Naive thymus-derived CD8-positive, alpha-beta T cell (primary cell): ENCODE measurements at places on chromosomes 4 and X. TPM values are rescaled to one million over a fixed set of nuclear protein-coding genes. Genes with fewer than 3 reads are reported as not detected.

The ADGRG4 gene
- not detected for total RNA-seq

The MAGEB17 gene
- total RNA-seq, result not detected

The SGMS2 gene
- not detected for total RNA-seq

The IDUA gene
- total RNA-seq, result 79.1 TPM

The PRR32 gene
- total RNA-seq, result not detected

The ARR3 gene
- total RNA-seq, result not detected

The ERCC6L gene
- total RNA-seq, result 0.22 TPM

The SH3RF1 gene
- total RNA-seq, result 0.16 TPM

The BRCC3 gene
- total RNA-seq, result 19.5 TPM

The KIF4A gene
- 0.08 TPM for total RNA-seq

The ZRSR2 gene
- total RNA-seq, result 24.9 TPM

- H3K27me3 ChIP-seq, result no peaks in the 10 kb centered on the region
- peak; percentile 56 for DNase-seq
Observed at GRCh38 chr4:2259541-2260343, 2.2 kb downstream of the MXD4 start.

DNA sequence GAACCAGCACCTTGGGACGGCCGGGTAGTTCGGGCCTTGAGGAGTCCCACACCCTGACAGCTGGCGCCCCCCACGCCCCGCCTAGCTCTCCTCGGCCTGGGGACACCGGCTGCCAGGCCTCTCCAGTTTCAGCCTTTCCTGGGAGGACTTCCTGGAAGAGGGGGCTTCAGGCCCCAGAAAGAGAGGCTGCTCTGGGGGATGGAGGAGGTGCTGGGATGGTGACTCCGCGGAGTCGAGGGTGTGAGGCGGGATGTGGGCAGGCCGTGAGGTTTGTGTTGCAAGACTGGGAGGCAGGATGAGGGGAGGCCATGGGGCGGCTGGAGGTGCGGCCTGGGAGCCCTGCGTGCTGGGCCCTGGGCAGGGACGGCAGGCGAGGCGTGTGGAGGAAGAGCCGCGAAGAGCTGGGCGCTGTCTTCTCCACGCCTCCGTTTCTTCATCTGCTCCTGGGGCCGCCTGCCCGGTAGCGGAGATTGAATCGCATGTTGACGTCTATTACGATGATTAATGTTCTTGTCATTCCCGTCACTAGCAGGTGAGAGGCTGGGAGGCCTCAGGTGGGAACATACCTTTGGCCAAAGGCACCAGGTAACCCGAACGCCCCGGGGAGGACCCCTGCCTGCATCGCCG lies 918 bp upstream of the FGFRL1 start:
- peak overlapping the region; percentile 96 for H3K27ac ChIP-seq
- peaks cover 20% of the 10 kb centered on the region for H3K4me1 ChIP-seq
- no peaks in the 10 kb centered on the region for H3K36me3 ChIP-seq
- peak overlapping the region; percentile 96 for H3K4me3 ChIP-seq

DNA sequence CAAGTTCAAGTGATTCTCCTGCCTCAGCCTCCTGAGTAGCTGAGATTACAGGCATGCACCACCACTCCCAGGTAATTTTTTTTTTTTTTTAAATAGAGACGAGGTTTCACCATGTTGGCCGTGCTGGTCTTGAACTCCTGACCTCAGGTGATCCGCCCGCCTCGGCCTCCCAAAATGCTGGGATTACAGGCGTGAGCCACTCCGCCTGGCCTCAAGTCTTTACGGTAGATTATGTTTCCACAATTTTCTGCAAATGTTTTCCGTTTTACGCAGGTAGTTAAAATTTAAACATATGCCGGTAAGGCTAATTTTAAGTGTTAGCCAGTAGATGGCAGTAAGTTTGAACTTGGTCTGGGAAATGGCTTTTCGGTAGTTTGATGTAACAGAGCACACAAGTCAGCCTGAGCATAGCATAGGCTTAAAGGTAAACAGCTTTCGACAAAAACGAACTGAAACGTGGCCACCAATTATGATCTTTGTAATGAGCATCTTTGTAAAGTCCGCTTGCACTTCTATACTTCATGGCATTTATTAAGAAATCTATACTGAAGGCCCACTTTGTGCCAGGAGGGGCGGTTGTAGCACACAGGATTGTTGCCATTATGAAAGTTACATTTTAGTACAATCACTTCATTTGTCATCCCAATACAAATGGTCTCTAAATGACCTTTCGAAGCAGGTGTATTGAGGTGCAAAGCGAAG lies 31.1 kb downstream of the CCKAR start:
- H3K36me3 ChIP-seq, result no peaks in the 10 kb centered on the region
- H3K27ac ChIP-seq, result no peak overlapping the region
- no peaks in the 10 kb centered on the region for H3K27me3 ChIP-seq
- peak overlapping the region; percentile 42 for H3K4me3 ChIP-seq

DNA sequence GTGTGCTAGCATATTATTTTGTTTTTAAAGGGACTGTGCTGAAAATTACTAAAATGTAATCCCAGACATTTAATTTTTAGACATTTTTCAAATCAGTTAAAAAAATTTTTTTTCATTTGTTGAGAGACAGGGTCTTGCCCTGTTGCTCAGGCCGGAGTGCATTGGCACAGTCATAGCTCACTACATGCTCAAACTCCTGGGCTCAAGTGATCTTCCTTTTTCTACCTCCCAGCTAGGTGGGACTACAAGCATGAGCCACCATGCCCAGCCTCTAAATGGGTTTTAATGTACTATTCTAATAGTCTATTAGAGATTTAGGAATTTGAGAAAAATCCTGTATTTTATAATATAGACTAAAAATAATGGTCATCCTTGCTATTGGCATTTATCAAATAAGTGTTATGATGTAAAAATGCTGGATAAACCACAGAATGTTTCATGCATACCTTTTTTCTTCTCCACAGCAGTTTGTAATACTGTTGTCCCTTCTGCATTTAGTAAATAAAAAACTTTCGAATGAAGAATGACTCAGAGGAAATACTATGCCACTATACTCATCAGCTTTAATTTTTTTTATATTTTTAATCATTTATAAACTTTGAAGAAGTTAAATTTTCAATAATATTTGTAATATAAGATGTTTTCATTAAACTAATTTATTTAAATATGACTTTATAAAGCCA lies 29.9 kb downstream of the CPEB2 start:
- H3K36me3 ChIP-seq, result peaks cover 23% of the 10 kb centered on the region
- no peak overlapping the region for H3K27ac ChIP-seq
- no peak overlapping the region for H3K4me3 ChIP-seq

DNA sequence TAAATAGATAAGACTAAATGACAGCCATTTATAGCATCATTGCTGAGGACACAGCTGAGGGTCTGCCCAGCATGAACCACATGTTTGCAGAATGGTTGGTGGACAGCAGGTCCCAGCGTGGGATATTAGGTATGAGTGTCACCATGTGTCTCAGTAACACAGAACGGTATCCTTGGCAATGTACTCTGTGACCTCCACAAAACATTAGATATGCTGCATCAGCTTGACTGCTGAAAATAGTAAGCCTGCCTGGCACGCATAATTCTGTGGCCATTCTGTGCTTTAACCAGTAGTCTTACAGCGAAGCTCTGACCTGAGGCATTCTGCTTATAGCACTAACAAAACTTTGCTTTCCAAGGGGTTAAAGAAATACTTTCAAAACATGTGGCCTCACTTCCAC lies 32.0 kb downstream of the LIMCH1 start:
- no peak overlapping the region for H3K27ac ChIP-seq
- no peaks in the 10 kb centered on the region for H3K4me1 ChIP-seq

- no peaks in the 10 kb centered on the region for H3K36me3 ChIP-seq
- H3K27ac ChIP-seq, result no peak overlapping the region
- H3K4me3 ChIP-seq, result no peak overlapping the region
Observed at GRCh38 chrX:96540111-96540631, 144.5 kb upstream of the DIAPH2 start.

DNA sequence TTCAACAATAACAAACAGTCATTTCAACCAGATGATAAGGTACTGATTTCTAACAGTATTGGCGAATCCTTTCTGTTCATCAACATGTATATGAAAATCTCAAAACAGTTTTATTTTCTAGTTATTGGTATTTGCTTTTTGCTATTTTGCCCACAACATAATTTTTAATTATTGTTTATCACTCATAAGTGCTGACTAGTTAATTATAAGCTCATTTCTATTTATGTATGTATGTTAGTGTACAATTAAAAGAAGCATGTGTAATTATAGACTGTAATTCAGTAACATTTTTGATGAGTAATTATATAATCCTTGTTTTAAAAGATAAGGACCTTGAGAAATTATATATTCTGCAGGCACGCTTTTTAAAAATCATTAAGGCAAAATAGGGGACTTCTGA lies 67.2 kb upstream of the NPNT start:
- H3K27ac ChIP-seq, result no peak overlapping the region
- H3K4me3 ChIP-seq, result no peak overlapping the region

- DNase-seq, result no peak
- H3K27ac ChIP-seq, result no peak overlapping the region
- no peak overlapping the region for H3K4me3 ChIP-seq
- H3K27me3 ChIP-seq, result no peaks in the 10 kb centered on the region
Observed at GRCh38 chr4:155228713-155229112, 20.3 kb downstream of the NPY2R start.

GRCh38 chrX:68789966-68790365 lies 38.9 kb upstream of the EFNB1 start:
- peaks cover 3% of the 10 kb centered on the region for H3K27me3 ChIP-seq
- no peak overlapping the region for H3K4me3 ChIP-seq
- no peak for DNase-seq
- H3K36me3 ChIP-seq, result no peaks in the 10 kb centered on the region

GRCh38 chr4:167715176-167715575 lies 377.2 kb upstream of the ANXA10 start:
- no peaks in the 10 kb centered on the region for H3K4me1 ChIP-seq
- DNase-seq, result no peak
- H3K27me3 ChIP-seq, result no peaks in the 10 kb centered on the region
- H3K4me3 ChIP-seq, result no peak overlapping the region

DNA sequence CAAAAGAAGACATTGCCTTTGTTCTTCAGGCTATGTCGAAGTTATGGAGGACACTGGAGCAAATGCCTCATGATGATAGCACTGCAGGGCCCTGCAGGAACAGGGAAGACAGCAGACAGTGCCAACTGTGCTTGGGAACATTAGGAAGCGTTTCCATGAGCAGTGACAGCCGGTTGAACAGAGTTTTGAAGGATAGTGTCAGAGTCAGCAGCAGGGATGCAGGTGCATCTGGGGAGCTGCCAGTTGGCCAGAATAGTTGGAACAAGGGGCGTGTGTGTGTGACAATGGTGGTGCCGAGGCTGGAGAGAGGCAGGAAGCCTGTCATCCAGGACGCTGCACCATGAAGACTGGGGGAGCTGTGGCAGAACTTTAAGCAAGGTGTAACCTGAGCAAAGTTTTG lies 88.6 kb downstream of the SHROOM3 start:
- H3K27me3 ChIP-seq, result peaks cover 10% of the 10 kb centered on the region
- DNase-seq, result no peak
- no peaks in the 10 kb centered on the region for H3K4me1 ChIP-seq
- no peaks in the 10 kb centered on the region for H3K36me3 ChIP-seq
- no peak overlapping the region for H3K27ac ChIP-seq

GRCh38 chr4:20428436-20429160 lies 176.9 kb downstream of the SLIT2 start:
- H3K4me1 ChIP-seq, result no peaks in the 10 kb centered on the region
- no peak overlapping the region for H3K27ac ChIP-seq
- no peaks in the 10 kb centered on the region for H3K27me3 ChIP-seq
- no peak for DNase-seq
- no peak overlapping the region for H3K4me3 ChIP-seq
- no peaks in the 10 kb centered on the region for H3K36me3 ChIP-seq

DNA sequence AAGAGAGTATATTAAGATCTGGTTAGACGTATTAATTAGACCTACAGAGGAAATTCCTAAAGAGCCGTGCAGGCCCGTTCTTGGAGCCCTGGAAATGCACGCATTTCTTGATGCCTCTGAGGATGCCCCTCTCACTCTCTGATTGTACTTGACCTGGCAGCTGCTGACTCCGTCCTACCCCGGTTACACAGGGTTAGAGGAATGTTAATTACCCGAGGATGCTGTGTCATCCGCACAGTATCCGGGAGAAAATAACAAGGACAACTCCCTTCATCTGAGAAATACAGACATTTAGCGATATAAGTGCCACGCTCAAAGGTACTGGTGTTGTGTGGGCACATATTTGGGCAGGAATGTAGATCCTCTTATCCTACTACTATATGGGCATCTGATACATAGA lies 404.6 kb upstream of the FAT1 start:
- H3K27me3 ChIP-seq, result no peaks in the 10 kb centered on the region
- no peak overlapping the region for H3K4me3 ChIP-seq
- H3K36me3 ChIP-seq, result no peaks in the 10 kb centered on the region
- DNase-seq, result no peak

GRCh38 chrX:17412692-17413091 lies 37.7 kb downstream of the NHS start:
- peaks cover 15% of the 10 kb centered on the region for H3K27me3 ChIP-seq
- H3K36me3 ChIP-seq, result no peaks in the 10 kb centered on the region
- no peak overlapping the region for H3K27ac ChIP-seq
- DNase-seq, result no peak
- no peaks in the 10 kb centered on the region for H3K4me1 ChIP-seq

DNA sequence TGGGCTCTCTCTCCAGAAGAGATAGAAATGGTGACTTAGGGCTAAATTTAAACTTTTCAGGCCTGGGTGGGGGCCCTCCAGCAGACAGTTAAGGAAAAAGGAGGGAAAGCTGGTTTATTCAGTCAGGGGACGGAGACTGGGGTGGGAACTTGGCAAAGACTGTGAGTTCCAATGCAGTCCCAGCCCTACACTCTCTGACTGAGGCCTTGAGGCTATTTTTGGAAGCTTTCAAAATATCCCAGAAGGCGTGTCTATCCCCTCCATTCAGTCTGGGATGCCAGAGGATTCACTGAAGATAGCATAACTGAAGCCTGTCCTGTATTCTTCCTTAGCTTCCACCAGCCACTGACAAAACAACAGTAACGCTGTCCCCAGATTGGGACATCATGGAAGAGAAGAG lies 32.1 kb upstream of the MSN start:
- no peaks in the 10 kb centered on the region for H3K27me3 ChIP-seq
- DNase-seq, result no peak
- H3K4me3 ChIP-seq, result no peak overlapping the region

- no peaks in the 10 kb centered on the region for H3K27me3 ChIP-seq
- H3K4me3 ChIP-seq, result no peak overlapping the region
- H3K36me3 ChIP-seq, result no peaks in the 10 kb centered on the region
- H3K4me1 ChIP-seq, result peaks cover 7% of the 10 kb centered on the region
Observed at GRCh38 chrX:65582450-65583082, 48.0 kb upstream of the LAS1L start.

DNA sequence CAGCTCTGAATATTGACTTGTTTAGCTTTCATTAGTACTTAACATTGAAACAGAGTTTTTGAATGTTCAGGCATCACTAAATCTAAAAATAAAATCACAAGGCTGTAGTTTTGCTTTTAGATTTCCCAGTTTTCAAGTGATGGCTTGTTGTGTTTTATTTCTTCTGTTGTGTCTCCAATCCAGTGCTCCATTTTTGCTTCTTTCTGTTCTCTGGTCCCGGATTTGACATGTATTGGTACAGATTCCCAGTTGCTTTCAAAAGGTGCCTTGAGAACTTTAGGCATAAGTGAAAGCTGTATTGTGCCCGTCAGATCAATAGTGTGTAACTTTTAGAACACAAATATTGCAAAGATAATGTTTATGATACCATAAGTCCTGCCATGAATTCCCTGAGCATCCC lies 53.2 kb downstream of the ARHGAP10 start:
- H3K27ac ChIP-seq, result no peak overlapping the region
- DNase-seq, result no peak
- H3K27me3 ChIP-seq, result no peaks in the 10 kb centered on the region
- H3K4me3 ChIP-seq, result no peak overlapping the region
- H3K36me3 ChIP-seq, result no peaks in the 10 kb centered on the region
- H3K4me1 ChIP-seq, result peaks cover 8% of the 10 kb centered on the region
